Inflammatory macrophage (primary cell): ENCODE measurements at places on chromosomes 1 and 21.

GRCh38 chr1:160997323-160998038 lies 23.5 kb downstream of the F11R start:
- peak; percentile 72 for DNase-seq

DNA sequence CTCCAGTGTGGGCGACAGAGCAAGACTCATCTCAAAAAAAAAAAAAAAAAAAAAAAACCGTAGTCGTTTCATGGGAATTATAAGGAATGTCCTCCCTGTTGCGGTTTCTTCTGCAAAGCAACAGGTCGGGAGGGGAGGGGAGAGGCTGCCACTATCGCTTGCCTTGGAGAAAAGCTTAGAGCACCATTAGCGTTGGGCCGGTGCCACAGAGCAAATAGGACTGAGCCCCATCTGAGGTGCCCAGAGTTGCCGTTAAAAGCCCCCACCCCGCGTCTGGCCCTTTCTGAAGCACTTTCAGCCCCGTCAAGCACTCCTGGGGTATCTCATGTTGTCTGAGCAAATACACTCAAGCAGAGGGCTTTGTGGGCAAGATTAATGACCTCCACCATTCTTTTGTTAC lies 2.2 kb downstream of the RIPPLY3 start:
- DNase-seq = no peak

DNA sequence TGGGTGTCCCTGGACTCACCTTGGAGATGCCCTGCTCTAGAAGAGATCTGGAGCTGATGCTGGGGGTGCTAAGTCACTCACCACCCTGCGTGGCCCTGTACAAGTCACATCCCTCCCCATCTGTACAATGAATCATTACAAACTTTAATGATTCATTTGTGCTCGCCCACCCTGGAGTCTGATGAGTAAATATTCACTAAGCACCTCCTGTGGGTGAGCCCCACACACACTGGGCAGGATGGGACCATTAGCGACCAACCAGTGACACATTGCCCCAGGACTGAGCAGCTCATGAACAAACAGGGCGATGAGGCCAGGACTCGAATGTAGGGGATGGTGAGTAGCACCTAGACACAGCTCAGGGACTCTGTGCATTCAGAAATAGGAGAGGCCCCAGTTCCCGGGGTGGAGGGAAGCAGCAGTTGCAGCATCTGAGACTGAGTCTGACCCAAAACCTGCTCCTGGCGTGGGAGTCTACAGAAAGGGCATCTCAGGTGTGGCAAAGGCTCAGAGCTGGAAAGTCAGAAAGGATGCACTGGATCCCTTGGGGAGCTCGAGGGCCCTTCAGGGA lies 18.1 kb upstream of the PDZK1IP1 start:
- DNase-seq = no peak

- DNase-seq = no peak
These were observed 24.2 kb downstream of the PDE9A start for GRCh38 chr21:42677339-42678321.

DNA sequence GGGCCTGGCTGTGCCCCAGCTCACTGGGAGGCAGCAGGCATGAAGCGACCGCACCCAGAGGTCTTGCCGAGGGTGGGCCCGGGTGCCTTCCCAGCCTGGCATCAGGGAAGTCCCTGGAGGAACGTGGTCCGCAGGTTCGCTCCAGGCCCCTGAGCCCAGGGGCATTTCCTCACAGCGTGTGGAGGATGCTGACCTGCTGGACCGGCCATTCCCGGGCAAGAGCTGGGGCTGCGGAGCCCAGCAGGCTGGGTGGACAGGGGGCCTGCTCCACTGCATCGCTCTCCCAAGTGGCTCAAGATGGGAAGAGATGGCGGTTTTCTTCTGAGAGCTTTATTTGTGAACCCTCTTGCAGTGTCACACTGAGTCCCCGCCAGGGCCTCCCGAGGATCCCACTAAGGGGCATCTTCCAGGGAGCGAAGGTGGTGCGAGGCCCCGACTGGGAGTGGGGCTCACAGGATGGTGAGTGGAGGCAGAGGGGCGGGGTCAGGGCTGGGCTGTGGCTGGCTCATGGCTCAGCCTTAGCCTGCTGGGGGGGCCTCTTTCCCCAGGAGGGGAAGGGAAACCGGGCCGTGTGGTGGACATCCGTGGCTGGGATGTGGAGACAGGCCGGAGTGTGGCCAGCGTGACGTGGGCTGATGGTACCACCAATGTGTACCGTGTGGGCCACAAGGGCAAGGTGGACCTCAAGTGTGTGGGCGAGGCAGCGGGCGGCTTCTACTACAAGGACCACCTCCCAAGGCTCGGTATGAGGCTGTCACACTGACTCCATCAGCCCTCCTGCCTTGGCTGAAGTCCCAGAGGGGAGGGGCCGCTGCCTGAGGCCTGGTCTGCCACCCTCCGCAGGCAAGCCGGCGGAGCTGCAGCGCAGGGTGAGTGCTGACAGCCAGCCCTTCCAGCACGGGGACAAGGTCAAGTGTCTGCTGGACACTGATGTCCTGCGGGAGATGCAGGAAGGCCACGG lies 7.2 kb upstream of the MMP23B start:
- DNase-seq = no peak

DNA sequence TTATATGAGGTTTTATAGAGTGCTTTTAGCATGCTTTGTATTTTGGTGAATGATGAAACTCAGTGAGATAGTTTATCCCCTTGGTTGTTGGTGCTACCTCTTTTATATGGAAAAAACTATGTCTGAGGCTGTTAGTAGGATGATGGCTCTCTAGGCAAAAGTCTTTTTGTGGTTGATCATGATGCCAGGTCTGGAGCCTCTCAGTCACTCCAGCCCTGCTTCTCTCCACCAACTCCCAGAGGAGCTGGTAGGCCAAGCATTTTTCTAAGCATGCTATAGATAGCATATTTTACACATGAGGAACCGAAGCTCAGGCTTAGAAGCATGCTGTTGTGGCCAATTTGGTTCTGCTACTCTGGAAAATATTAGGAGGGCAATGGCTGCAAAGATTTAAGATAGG lies 82.2 kb downstream of the FMN2 start:
- DNase-seq = no peak
